ENCODE measurements at places on chromosomes 7 and 10.

DNA sequence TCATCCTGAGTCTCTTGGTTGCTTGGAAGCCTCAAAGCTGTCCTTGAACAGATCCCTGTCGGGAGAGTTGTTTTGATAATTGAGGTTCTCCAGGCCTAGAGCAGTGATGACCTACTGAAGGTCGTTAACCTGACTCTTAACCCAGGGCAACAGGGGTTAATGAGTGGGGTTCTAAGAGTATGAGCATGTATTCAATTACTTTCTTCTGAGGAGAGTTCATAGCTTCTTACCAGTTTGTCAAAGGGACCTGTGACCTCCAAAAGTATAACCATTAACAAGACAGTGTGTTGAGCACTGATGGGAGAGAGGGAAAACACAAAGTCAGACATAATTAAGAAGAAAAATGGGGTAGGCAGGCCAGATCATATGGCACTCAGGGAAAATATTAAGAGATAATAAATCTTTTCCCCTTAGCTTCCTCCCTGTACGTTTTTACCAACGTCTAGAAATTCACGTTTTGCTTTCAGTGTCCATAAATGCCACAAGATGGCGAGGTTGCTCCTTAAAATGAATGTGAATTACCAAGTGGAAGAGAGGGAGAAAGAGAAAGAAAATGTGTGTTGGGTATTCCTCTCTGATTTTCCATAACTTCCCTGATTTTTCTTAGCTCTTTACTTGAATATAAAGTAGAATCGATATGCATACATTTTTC is 97.6 kb downstream of the SUGCT start:
- DNase-seq, result peak; percentile 64

DNA sequence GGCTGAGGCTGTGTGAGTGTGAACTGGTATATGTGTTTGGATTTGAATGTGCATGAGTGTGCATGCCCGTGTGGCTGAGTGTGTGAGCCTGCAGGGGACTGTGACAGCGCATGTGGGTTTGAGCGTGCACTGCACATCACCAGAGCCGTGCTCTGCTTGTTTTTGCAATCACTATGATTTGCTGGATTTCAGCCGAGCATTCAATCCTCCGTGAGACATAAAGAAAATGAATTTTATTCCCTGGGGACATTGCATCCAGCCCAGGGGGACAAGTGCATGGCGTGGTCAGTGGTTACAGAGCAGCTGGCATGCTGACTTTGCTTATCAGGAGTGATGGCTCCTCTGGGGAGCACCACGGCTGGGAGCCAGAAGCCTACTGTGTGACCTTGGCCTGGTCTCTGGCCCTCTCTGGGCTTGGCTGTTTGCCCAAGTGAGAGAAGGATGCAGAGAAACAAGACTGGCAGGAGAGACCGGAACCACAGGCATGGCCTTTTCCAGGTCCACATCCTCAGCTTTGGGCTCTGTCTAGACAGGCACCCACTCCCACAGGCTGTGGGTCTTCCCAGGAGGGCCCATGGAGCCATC is 160.2 kb upstream of the UNC5B start:
- DNase-seq, result no peak

DNA sequence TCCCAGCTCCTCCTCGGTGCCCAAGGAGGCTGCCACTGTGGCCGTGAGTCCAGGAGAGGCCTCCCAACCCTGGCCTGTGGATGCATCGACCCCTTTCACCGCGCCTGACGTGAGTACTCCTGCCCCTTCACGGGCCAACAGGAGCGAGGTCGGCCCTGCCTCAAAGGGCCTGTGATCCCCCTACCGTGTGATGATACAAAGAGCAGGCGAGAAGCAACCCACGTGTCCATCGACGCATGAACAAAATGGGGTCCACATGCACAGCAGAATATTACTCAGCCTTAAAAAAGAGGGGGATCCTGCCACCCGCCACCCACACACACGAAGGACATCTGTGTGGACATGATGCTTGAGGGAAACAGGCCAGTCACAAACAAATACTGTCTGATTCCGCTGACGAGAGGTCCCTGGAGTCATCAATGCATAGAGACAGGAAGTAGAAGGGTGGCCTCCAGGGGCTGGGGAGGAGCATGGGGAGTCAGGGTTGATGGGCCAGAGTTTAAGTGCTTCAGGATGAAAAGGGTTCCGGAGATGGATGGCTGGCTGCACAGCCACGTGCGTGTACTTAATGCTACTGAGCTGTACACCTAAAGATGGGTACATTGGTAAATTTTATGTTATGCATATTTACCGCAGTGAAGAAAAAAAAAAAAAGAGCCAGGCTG is 151.9 kb downstream of the PRKAG2 start:
- no peak for DNase-seq

DNA sequence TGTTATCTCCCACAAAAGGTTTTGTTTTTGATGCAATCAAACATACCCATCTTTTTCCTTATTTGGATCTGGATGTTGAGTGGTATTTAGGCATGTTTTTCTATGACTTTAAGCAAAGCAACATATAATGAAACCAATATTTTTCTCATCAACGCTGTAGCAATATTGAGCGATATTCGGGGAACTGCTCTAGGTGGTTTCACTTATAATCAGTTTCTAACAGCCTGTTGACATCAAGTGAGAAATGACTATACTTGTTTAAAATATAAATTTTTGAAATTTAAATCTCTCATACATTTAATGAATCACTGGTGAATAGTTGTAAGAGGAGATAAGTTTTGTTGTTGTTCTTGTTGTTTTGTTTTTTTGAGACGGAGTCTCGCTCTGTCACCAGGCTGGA is 52.8 kb upstream of the CCAR1 start:
- no peak for DNase-seq

- DNase-seq, result no peak
These were observed at the start of gene LRRC72 for GRCh38 chr7:16526742-16527540. LRRC72 (plus strand) TSS chr7:16526825; CDS start chr7:16526953, 128 bp downstream.

GRCh38 chr7:108210796-108211195 is 80.6 kb upstream of the LAMB4 start:
- DNase-seq, result no peak

- no peak for DNase-seq
These were observed 1085.5 kb downstream of the SORCS1 start for GRCh38 chr10:106078895-106079576.

GRCh38 chr10:48501787-48502771 is 102.8 kb downstream of the ARHGAP22 start:
- no peak for DNase-seq

DNA sequence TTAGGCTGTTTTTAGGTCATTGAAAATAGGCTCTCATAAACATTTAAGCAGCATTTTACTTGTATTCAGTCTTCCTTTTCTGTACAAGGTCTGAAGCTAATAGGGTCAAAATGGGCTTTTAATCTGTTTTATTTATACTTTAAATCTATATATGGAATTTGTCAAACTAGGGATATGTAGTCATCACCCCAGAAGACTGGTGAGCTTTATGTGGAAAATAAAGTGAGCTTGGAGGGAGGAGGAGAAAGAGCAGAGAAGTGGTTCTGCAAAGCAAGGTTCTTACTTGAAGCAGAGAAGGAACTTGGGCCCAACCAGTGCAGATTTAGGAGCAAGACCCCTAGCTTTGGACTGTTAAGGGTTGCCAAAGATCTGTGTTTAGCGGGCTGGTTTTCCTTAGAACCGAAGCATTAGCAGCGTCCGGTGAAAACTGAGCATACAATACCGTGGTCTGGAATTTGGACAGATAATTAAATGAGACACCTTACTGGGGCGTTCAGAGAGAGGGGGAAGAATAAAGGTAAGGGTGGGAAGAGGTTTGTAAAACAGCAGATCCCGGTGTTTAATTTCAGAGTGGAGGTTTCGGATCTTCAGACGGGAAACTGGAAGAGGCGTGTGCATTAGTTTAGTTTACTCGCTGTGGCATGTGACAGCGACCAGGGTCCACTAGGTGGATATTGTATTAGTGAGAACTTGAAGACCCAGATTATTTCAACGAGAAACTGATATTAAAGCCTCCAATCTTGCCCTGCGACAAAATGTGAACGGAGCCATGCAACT is 2.4 kb downstream of the BAMBI start:
- peak; percentile 72 for DNase-seq

DNA sequence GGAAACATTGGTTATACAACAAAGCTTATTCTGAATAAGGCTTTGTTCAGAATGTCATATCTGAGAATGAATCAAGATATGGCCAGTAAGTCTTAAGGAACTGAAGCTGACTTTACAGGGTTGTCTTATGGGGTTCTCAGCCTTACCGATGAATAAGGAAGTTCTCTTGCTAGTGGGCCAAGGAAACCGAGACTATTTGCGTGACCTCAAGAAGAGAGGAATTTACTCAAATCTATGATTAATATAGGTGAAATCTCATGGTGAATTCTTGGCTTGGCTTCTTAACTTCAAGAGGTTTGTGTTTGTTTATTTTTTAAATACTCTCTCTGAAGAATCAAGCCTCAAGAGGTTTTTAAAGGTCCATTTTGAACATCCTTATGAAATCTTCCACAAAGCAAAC is 4.7 kb upstream of the MRLN start:
- DNase-seq, result no peak

- no peak for DNase-seq
These were observed 54.5 kb downstream of the CCDC6 start for GRCh38 chr10:59851864-59852263.

GRCh38 chr10:97179731-97180362 is 5.9 kb downstream of the SLIT1 start:
- no peak for DNase-seq

- no peak for DNase-seq
These were observed 78.1 kb downstream of the CALN1 start for GRCh38 chr7:72334066-72334465.

GRCh38 chr7:102933763-102934162 is 21.0 kb downstream of the LRRC17 start:
- peak; percentile 11 for DNase-seq

DNA sequence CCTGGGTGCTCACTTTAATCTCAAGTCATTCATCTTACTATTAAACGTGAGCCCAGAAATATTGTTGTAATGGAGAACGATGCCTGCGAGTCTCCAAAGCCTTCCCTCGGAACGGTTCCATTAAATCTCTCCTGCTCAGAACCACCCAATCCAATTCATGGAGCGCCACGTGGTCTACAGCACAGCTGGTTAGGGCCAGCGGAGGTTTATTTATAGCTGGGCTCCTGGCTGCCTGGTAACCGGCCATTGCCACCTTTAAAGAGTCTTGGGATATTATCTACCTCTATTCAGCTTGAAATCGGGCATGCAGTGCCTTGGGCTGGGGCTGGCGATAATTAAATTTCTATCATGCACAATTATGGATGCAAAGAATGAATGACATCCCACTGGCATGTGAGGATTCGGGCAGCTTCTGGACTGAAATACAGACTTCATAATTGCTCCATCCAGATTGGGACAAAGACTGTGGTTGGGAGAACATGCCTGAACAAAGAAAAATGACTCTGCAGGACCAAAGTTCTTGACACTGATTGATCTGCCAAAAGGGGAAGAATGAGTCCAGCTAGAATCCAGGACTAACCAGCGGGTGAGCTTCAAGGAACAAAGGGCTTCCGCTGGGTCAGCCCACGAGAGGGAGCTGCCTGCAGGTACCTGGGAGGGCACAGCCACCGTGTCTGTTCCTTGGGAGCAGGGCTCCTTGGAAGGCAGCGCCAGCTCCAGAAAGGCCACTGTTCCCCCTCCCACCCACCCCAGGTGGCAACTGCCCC is 7.3 kb downstream of the FAM20C start:
- no peak for DNase-seq

- no peak for DNase-seq
These were observed 211.9 kb upstream of the GLI3 start for GRCh38 chr7:42448901-42449300.

- no peak for DNase-seq
These were observed 116.7 kb downstream of the TNS3 start for GRCh38 chr7:47465191-47465590.

- no peak for DNase-seq
These were observed 9.9 kb downstream of the CNNM1 start for GRCh38 chr10:99339077-99339476.

DNA sequence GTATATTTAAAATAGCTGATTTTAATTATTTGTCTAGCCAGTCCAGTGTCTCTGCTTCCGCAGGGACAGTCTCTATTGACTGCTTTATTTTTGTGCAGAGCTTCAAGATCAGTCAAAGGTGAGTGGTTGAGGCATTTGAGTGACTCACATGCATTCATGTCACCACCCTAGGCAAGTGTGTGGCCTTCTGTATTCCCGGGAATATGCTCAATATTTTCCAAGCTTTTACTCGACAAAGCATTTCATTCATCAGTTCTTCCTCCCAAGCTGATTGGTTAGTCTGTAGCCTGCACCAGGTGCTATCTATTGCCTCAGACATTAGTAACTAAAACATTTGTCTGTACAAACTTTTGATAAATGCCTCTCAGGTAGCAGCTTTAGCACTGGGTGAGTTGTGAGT is 471.5 kb upstream of the NRG3 start:
- no peak for DNase-seq

DNA sequence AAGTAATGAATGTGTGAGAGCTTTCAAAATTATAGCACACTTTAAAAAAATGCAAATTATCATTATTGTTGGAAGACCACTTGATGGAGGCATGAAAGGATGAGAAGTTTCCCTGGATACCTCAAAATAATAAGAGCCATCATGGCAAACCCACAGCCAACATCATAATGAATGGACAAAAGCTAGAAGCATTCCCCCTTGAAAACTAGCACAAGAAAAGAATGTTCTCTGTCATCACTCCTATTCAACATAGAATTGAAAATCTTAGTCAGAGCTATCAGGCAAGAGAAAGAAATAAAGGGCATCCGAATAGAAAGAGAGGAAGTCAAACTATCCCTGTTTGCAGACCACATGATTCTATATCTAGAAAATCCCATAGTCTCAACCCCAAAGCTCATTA is 887.2 kb upstream of the LRRTM3 start:
- DNase-seq, result no peak

GRCh38 chr7:8129318-8129659 is 132.7 kb downstream of the ICA1 start:
- no peak for DNase-seq

GRCh38 chr7:90972906-90973550 is 291.2 kb upstream of the FZD1 start:
- no peak for DNase-seq

DNA sequence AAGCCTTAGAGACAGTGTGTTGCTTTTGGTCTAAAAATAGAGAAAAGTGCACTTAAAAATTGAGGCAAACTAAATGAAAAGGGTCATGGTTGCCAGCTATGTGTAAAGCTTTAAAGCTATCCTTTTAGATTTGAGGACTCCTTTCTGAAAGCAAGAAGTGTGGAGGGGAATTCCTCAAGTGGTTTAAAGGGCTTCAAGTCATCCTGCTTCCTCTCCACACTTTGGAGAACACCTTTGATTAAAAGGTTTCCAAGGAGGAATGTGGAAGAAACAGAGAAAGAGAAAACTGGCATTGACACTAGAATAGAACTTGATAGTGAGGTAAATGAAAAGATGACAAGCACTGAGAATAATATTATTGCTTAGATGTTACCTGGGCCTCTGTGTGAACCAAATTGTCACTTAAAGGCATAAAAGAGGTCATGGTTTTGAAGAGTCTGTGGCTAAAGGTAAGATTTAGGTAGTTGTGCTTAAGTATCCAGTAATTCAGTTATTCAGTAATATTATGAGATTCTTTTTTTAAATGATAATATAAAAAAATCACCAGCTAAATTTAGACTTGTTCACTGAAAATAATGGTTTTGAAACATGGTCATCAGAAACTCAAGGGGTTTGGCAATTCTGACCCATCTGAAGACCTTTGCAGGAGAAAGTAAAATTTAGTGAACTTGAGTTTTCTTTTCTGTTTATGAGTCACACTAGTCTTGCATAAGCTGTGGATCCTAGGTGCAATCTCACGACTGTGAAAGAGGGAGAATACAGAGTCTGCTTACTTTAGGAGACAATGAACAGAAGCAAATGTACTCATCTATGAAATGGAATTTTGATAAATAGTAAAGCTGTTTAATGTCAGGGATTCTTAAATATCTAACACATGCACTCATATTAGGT is 466.0 kb downstream of the KIF20B start:
- DNase-seq, result no peak
